ENCODE measurements at places on chromosomes 4 and X. TPM values are rescaled to one million over a fixed set of nuclear protein-coding genes. Genes with fewer than 3 reads are reported as not detected.

Gene SPATA4
- not detected for total RNA-seq

GRCh38 chr4:73257234-73257633, 1.4 kb downstream of the ANKRD17 start:
- peak; percentile 55 for DNase-seq

Gene DRD5
- not detected for total RNA-seq

DNA sequence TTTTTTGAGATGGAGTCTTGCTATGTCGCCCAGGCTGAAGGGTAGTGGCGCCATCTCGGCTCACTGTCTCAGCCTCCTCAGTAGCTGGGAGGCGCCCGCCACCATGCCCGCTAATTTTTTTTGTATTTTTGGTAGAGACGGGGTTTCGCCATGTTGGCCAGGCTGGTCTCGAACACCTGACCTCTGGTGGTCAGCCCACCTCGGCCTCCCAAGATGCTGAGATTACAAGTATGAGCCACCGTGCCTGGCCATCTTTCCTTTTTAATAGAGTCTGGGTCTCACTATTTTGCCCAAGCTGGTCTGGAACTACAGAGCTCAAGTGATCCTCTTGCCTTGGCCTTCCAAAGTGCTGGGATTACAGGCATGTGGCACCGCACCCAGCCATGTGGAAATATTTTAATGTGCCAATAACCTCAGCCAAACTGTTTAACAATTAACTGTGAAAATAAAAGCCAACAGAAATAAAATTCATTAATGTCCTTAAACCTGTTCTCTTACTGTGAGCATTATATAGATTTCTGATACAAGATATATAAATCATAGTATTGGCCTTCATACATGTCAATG, 16.3 kb downstream of the PDS5A start:
- DNase-seq = no peak

GRCh38 chr4:3243136-3243780, 5.7 kb upstream of the MSANTD1 start:
- no peak for DNase-seq

GRCh38 chr4:100302061-100303026, 112.1 kb upstream of the DDIT4L start:
- DNase-seq = no peak

Gene SPANXN3
- total RNA-seq = not detected

Gene HSFX1
- 0.17 TPM for total RNA-seq

GRCh38 chr4:88130544-88131305, 27.7 kb downstream of the ABCG2 start:
- DNase-seq = no peak

Gene SPANXA1
- total RNA-seq = not detected

Gene CBR4
- total RNA-seq = 5.8 TPM

DNA sequence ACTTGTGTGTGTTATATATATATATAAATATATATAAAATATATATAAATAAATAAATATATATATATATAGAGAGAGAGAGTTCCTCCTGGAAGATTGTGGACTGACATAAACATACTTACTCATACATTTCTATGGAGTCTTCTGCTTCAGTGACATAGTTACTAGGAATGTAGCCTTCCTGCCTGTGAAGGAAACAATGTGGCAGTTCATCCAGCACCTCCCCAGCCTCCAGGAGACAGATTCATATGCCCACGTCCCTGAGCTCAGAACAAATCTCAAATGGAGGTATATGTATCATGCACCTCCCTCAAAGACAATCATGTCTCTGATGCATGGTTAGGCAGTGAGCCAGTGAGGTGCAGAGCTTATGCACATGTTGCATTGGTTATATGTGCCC, 11.4 kb upstream of the TIMM8A start:
- DNase-seq = no peak

Gene EDNRA
- 0.11 TPM for total RNA-seq

DNA sequence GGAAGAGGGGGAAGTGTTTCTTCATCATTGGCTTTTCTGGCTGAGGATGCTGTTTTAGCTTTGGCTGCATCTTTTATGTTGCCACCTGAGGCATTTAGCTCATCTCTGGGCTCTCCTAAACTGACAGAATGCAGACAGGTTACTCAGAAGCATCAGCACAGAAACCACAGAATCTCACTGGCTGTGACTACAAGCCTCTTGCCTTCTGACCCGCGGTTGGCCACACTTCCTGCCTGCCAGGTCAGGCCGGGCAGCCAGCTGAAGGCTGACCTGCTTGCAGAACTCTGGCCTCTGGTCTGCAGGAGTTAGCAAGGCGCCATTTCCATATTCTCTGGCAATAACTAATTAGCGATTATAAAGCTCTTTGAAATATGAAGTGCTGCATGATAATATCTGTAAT, 366.5 kb downstream of the MID1IP1 start:
- no peak for DNase-seq

Gene EREG
- 0.54 TPM for total RNA-seq

- DNase-seq = peak; percentile 15
Measured at GRCh38 chrX:118346258-118347094, 570 bp downstream of the WDR44 start.

GRCh38 chr4:73917081-73917501, 47.9 kb downstream of the CXCL1 start:
- DNase-seq = peak; percentile 66

GRCh38 chr4:60463857-60464502, 736.1 kb upstream of the ADGRL3 start:
- DNase-seq = no peak

GRCh38 chr4:96471956-96472867, 632.3 kb downstream of the PDHA2 start:
- DNase-seq = no peak

GRCh38 chr4:120443116-120443515, 376.5 kb upstream of the MAD2L1 start:
- no peak for DNase-seq

Data from Daoy (cell line).